ENCODE measurements at places on chromosomes 12 and 14. TPM values are rescaled to one million over a fixed set of nuclear protein-coding genes. Genes with fewer than 3 reads are reported as not detected.

- no peaks in the 10 kb centered on the region for H3K36me3 ChIP-seq
- no peak overlapping the region for H3K27ac ChIP-seq
- H3K27me3 ChIP-seq: peaks cover 15% of the 10 kb centered on the region
- no peak for DNase-seq
Observed at GRCh38 chr14:104599446-104599845, 5.1 kb downstream of the TMEM179 start.

DNA sequence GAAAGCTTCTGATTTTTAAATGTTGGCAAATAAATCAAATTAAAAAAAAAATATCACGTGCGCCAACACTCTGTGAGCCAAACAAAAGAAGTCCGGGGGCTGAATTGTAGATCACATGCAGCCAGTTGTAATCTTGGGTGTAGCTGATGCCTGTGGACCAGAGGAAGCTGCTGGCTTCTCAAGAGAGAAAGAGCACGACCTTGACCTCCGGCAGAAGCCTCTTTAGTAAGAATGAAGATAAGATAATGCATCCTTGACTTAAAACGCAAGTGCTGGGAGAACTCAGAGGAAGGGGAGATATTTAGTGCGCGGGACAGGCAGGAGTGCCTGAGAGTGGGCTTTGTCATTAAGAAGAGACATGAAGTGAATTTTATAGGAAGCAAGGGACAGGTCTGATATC is 162.8 kb upstream of the TBX3 start:
- no peak overlapping the region for H3K27ac ChIP-seq
- DNase-seq: no peak
- no peak overlapping the region for H3K4me3 ChIP-seq
- peaks cover 9% of the 10 kb centered on the region for H3K4me1 ChIP-seq

DNA sequence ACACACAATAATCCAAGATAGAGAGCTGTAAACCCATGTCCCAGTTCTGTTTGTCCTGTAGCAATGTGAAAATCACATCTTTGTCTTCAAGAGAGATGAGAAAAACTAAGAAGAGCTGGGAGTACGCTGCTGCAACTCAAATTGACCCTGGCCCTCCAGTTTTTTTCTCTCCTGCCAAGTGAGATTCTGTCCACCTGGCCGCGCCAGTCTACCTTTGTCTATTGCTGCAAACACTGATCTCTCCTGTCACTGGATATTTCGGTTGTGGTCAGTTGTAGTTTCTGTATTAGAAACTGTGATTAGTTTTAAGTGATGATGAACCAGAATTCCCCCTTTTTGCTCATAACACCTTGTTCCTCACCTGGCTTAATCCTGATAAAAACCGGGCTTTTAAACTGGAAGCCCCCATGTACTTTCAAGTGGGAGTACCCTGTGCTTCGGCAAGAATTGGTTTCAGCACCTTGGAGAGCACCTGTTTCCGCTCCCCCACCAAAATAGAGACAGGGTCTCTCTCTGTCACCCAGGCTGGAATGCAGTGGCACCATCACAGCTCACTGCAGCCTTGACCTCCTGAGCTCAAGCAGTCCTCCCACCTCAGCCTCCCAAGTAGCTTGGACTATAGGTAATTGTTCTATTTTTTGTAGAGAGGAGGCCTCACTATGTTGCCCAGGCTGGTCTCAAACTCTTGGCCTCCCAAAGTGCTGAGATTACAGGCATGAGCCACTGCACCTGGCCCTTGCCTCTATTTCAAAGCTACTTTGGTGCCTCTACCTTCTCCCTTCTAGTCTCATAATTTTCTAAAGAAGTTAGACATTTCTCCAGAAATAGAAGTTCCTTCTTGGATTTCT is 156.8 kb downstream of the PHETA1 start:
- no peaks in the 10 kb centered on the region for H3K27me3 ChIP-seq
- H3K27ac ChIP-seq: no peak overlapping the region
- no peak overlapping the region for H3K4me3 ChIP-seq

GRCh38 chr12:72053604-72054003 is 115.0 kb downstream of the TPH2 start:
- DNase-seq: no peak
- no peak overlapping the region for H3K4me3 ChIP-seq
- peaks cover 2% of the 10 kb centered on the region for H3K27me3 ChIP-seq
- peaks cover 4% of the 10 kb centered on the region for H3K4me1 ChIP-seq
- H3K27ac ChIP-seq: no peak overlapping the region

DNA sequence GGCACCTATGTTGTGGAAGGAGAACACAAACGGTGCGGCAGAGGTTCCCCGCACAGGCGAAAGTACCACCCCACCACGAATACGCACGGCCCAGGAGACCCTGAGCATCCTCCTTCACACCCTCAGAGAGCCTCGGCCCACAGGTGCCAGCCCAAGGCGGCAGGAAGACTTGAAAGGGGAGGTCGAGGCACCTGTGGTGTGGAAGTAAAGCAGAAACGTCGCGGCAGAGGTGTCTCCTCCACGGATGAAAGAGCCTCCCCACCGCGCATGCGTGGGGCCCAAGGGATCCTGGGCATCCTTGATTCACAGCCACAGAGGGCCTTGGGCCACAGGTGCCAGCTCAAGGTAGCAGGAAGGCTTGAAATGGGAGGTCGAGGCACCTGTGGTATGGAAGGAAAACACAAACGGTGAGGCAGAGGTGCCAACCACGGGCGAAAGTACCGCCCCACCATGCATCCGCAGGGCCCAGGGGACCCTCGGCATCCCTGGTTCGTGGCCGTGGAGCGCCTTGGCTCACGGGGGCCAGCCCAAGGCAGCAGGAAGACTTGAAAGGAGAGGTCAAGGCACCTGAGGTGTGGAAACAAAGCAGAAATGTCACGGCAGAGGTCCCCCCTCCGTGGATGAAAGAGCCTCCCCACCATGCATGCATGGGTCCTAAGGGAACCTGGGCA is 380.1 kb downstream of the ALG10 start:
- DNase-seq: no peak
- no peaks in the 10 kb centered on the region for H3K36me3 ChIP-seq
- no peaks in the 10 kb centered on the region for H3K4me1 ChIP-seq

GRCh38 chr12:79441534-79441933 is 249.2 kb downstream of the PAWR start:
- H3K4me3 ChIP-seq: no peak overlapping the region
- no peaks in the 10 kb centered on the region for H3K4me1 ChIP-seq
- no peak overlapping the region for H3K27ac ChIP-seq
- no peak for DNase-seq
- no peaks in the 10 kb centered on the region for H3K27me3 ChIP-seq

- no peaks in the 10 kb centered on the region for H3K27me3 ChIP-seq
- peak; percentile 86 for DNase-seq
- H3K27ac ChIP-seq: peak within 1 kb of the TSS; percentile 82
- no peaks in the 10 kb centered on the region for H3K36me3 ChIP-seq
- peak within 1 kb of the TSS; percentile 78 for H3K4me3 ChIP-seq
Observed at GRCh38 chr14:102319351-102320032, at the start of gene ZNF839. Gene ZNF839 (plus strand): TSS chr14:102319746. CDS start chr14:102319766, 20 bp downstream.

GRCh38 chr12:1966561-1967226 is 37.6 kb downstream of the DCP1B start:
- H3K4me3 ChIP-seq: no peak overlapping the region
- H3K27ac ChIP-seq: no peak overlapping the region
- DNase-seq: no peak

DNA sequence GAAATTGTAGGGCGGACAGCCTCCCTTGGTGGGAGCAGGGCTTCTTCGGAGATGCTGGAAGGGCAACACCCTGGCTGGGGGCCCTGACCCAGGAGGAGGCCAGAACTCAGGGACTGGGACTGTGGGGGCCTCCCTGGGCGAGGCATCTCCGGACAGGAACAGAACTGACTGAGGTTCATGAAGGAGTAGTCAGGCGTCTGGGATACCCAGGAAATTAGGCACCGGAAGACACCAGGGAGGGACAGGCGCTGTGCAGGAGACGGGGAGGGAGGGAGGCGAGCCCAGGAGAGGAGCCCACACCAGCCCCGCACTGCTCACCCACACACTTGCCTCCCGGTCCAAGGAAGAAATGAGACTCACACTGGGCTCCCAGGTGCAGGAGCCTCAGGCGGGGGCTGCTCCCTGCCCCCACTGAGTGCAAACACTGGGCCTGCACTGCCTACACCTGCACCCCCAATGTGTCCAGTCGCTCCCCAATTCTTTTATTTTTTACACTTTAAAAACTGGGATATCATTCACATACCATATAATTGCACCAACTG is 262.6 kb upstream of the SFSWAP start:
- no peak for DNase-seq
- no peak overlapping the region for H3K27ac ChIP-seq
- no peaks in the 10 kb centered on the region for H3K27me3 ChIP-seq
- H3K4me3 ChIP-seq: no peak overlapping the region
- no peaks in the 10 kb centered on the region for H3K36me3 ChIP-seq
- no peaks in the 10 kb centered on the region for H3K4me1 ChIP-seq

DNA sequence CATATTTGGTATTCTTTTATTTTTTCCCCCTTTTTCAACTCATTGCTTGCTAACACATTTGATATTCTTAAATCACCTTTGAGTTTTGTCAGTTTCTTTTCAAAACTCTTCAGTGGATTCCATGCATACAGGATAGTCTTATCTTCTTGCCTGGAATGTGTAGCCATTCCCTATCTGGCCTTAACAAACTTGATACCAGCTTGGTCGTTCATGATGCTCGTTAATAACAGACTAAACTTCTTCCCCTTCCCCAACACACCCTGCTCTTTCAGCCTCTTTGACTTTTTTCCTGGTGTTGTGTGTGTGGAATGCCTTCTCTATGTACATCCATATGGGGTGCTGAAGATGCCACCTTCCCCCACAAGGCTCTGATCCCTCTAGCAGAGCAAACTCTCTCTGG is 17.7 kb upstream of the CALM1 start:
- no peaks in the 10 kb centered on the region for H3K27me3 ChIP-seq
- H3K36me3 ChIP-seq: no peaks in the 10 kb centered on the region
- H3K4me3 ChIP-seq: no peak overlapping the region
- peaks cover 10% of the 10 kb centered on the region for H3K4me1 ChIP-seq

- no peaks in the 10 kb centered on the region for H3K36me3 ChIP-seq
- H3K27ac ChIP-seq: no peak overlapping the region
- H3K4me1 ChIP-seq: peaks cover 15% of the 10 kb centered on the region
- H3K27me3 ChIP-seq: no peaks in the 10 kb centered on the region
- DNase-seq: no peak
Observed at GRCh38 chr14:71536927-71537772, 395.1 kb upstream of the RGS6 start.

DNA sequence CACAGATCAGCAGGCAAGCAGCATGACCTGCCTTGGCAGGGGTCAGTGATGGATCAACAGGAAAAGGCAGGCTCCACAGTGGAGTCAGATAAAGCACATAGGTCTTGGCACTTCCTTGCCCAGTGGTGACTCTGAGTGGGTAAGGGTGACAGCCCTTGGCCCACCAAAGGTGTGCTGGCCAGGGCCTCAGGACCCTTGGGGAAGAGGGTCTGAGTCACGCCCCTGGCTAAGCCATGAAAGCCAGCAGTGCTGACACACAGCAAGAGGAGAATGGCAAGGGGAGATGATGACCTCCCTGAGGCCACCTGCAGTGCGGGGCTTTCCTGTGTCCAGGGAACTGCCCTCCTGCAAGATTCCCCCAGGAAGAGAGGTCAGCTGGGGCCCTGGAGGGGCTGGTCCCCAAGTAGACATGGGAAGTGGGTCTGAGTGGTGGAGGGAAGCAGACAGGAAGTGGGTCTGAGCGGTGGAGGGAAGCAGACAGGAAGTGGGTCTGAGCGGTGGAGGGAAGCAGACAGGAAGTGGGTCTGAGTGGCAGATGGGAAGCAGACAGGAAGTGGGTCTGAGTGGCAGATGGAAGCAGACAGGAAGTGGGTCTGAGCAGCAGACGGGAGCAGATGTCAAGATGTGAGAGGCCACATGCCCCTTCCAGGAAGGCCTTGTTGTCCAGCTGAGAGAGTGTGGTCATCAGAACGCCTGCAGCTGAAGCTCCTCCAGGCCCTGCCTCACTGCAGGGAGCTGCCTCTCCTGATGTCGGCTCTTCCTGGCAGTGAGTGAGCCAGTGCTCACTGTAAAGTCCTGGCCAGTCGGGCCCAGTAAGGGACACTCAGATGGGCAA is 34.8 kb downstream of the DIO3 start:
- no peak overlapping the region for H3K4me3 ChIP-seq
- H3K27ac ChIP-seq: no peak overlapping the region
- no peaks in the 10 kb centered on the region for H3K36me3 ChIP-seq

GRCh38 chr12:71591601-71592000 is 72.0 kb downstream of the ZFC3H1 start:
- H3K27ac ChIP-seq: no peak overlapping the region
- no peaks in the 10 kb centered on the region for H3K36me3 ChIP-seq
- DNase-seq: no peak

DNA sequence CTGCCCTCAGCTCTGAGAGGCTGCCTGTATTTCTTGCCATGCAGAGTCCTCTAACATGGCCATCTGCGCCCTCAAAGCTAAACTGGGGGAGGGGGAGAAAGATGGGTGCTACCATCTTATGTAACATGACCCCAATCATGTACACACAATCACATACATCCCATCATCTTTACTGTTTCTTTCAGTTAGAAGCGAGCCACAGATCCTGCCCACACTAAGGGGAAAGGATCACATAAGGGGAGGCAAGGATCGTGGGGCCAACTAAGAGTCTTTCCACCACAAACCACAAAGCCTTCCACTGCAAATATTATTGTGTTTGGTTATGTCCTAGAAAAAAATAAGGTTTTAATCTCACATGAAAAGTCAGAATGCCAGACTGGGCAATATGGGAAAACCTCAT is 11.8 kb upstream of the AMN1 start:
- no peak overlapping the region for H3K4me3 ChIP-seq
- no peak for DNase-seq
- no peaks in the 10 kb centered on the region for H3K4me1 ChIP-seq

DNA sequence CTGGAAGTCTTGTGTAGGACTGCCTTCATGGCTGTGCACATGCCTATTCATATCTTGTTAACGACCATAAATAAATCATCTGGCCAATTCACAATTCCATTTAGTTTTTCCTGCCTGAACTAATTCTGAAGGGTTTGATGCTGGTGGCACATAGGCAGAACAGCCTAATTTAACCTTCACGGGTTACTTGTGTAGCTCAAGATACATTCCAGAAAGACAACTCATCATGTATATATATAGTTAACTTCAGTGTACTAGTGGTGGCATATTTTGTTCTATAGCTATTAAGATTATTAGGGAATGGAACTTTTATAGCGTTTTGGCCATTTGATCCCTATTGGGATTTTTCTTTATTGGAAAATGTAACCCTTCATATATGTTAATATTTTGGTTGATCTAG is 31.4 kb downstream of the CFAP54 start:
- H3K4me1 ChIP-seq: peaks cover 2% of the 10 kb centered on the region
- no peaks in the 10 kb centered on the region for H3K27me3 ChIP-seq
- H3K4me3 ChIP-seq: no peak overlapping the region
- H3K36me3 ChIP-seq: no peaks in the 10 kb centered on the region
- peak; percentile 34 for DNase-seq
- no peak overlapping the region for H3K27ac ChIP-seq

TAS2R9 gene
- total RNA-seq: not detected

TMEM229B gene
- total RNA-seq: not detected

TSPAN19 gene
- total RNA-seq: not detected

TAS2R20 gene
- 3.9 TPM for total RNA-seq
